ENCODE measurements at places on chromosomes 5 and 9. TPM values are rescaled to one million over a fixed set of nuclear protein-coding genes. Genes with fewer than 3 reads are reported as not detected.

- no peak for DNase-seq
These were observed 2.5 kb upstream of the ZMYND19 start for GRCh38 chr9:137592767-137593166.

The IFNE gene
- not detected for total RNA-seq

DNA sequence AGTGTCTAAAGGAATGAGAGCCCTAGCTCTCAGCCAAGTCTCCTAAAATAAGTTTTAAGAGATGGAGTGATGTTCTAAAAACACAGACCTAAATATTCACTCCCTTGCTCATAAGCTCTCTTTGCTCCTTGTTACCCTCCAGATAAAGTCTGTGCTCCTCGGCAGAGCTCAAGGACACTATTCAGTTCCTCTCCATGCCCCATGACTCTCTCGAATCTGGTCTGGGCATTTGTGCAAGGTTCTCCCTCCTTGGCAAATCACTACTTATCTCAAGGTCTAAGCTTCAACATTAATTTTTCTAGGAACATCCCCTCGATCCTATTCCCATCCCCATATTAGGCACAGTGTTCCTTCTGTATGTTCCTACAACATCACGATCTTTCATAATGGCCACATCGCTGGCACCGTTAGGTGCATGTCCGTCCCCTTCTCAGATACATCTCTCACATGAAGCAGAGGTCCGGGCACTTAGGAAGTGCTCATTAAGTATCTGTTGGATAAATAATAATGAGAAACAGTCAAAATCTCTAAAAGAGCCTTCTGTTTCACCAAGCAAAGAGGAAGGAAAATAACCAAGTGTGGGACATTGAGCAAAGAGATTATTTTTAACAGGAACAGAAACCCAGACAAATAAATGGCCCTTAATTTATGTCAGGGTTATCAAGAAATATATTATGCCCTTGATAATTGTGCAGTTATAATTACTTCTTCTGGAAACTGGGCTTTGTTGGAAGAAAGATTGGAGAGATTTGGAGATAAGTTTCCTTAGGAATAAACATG lies 85.9 kb upstream of the HTR4 start:
- no peak for DNase-seq

The NUTM2G gene
- not detected for total RNA-seq

The ZNF608 gene
- 95.6 TPM for total RNA-seq

The CTXN3 gene
- total RNA-seq, result 1.1 TPM

- no peak for DNase-seq
These were observed 43.9 kb downstream of the SH3RF2 start for GRCh38 chr5:145980259-145980658.

DNA sequence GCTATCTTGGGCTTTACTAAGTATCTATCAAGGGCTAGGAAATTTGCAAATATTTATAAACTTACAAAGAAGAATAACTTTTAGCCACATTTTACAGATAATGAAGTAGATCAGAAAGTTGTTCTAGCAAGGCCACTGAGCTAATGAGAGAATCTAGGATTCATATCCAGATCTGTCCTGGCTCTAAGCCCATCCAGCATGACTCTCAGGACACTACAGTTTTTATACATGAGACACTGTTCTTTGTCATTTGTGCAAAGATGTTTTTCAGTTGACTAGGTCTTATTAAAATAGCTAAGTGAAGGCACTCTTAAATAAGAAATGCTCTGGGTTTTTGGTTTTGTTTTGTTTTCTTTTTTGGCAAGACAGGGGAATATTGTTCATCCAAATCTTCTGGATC lies 273.1 kb downstream of the GABRB2 start:
- DNase-seq, result no peak

The SELENOP gene
- 53.7 TPM for total RNA-seq

GRCh38 chr5:35880156-35880555 lies 23.5 kb downstream of the IL7R start:
- DNase-seq, result no peak

- DNase-seq, result no peak
These were observed 50.7 kb upstream of the UBAC1 start for GRCh38 chr9:136011703-136012496.

GRCh38 chr5:177966839-177967166 lies 29.2 kb downstream of the PROP1 start:
- DNase-seq, result no peak

DNA sequence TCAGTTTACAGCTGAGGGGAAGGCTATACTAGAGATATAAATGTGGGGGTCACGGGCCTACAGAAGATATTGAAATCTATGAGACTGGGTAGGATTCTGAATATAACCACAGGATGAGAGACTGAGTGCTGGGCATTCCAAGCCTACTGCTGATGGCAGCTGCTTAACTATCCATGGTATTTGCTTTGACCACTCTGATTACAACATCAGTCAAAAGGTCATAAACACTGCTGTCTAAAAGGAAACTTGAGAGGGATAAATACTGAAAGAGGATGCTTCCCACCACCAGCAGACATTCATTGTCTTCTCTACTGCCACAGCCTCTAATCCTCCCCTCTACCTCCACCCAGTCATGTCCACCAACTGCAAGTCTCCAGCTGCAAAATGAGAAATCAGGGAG lies 3.8 kb downstream of the ZNF622 start:
- DNase-seq, result no peak

The AGXT2 gene
- total RNA-seq, result not detected

- DNase-seq, result no peak
These were observed 157.7 kb downstream of the FBN2 start for GRCh38 chr5:128380337-128380736.

The FCHO2 gene
- 74.4 TPM for total RNA-seq

GRCh38 chr5:173752653-173753052 lies 135.5 kb upstream of the CPEB4 start:
- no peak for DNase-seq

DNA sequence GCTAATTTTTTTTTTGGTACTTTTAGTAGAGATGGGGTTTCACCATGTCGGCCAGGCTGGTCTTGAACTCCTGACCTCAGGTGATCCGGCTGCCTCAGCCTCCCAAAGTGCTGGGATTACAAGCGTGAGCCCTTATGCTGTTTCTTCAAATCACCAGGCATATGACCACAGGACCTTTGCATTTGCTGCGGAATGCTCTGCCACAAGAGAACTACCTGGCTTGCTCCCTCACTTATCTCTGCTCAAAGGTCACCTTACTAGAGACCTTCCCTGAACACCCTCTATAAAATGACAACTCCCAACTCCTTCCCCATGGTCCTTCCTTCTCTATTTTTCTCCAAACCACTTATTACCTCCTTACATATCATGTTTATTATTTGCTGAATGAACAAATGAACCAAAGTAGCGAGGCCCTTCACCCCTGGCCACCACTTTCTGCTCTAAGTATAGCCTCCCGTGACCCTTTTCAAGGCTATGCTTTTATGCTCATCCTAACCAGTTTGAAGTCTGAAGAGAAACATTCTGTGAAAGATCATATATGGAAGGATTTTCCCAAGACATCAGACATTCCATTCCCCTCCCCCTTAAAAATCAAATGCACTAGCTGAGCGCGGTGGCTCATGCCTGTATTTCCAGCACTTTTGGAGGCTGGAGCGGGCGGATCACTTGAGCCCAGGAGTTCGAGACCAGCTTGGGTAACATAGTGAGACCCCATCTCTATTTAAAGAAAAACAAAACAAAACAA lies 1.3 kb downstream of the ZER1 start:
- no peak for DNase-seq

- DNase-seq, result no peak
These were observed 232.4 kb downstream of the ESM1 start for GRCh38 chr5:54753034-54753433.

The CCL21 gene
- not detected for total RNA-seq

The GGTA1 gene
- total RNA-seq, result 2.3 TPM

DNA sequence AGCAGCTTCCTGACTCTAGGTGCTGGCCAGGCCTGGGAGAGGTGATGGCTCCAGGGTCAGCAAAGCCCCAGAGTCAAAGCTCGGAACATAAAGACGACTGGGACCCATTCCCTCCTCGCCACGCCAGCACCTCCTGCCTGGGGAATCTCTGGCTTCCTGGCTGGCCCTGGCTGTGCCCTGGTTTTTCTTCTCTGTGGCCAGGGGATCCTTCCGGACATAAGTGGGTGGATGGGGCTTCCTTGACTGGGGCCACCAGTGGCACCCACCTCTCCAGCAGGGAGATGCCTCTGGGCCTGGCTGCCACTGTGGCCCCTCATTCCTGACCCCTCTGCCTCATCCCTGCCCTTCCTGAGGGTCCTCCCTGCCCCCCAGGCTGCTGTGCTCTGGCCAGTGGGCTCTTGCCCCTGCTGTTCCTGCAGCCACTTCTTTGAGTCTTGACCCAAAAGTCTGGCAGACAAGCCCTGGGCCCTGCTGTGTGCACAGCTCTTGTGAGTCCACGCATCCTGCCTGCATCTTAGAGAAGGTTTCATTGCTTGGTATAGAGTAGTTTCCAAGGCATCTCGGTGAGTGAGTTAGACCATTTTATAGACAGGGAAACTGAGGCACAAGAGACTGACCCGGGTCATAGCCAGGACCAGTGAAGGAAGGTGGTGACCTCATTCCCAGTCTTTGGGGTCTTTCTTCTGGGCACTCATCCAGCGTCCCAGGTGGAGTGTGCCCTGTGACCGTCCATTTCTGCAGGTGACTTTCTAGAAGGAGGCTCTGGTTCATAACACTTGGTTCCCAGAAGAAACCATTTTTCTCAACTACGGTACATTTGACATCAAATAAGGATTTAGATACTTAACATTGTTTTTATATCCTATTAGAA lies 17.3 kb upstream of the LPCAT1 start:
- DNase-seq, result no peak

DNA sequence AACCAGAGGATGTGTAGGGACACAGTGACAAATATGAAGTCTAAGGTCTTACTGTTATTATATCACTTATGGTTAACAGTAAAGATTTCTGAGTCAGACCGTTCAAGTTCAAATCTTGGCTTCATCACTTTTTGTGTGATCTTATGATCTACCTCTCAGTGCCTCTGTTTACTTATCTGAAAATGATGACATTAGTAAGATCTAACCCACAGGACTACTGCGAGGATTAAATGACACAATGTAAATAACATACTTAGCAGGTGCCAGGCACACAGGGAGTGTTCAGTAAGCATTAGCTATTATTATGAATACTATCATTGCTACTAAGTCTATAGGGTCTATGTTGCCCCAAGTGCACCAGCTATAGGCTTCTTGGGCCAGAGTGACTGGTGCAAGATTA lies 2.0 kb downstream of the IRF1 start:
- DNase-seq, result no peak

DNA sequence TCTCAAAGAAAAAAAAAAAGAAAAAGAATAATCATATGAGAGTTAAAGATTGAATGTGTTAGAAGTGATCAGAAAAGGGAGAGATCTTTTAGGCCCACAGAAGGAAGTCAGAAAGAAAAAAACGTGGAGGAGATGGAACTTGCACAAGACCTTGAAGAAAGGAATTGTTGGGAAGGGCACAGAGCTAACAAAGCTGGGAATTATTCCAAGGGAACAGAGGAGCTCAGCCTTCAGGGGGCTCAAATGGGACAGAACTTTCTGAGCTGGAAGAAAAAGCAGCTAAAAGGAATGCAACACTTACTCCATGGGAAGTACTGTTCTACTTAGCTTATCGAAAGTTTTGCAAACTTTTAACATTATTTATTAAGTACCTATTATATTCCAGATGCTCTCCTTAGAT lies 153.4 kb upstream of the ADRA1B start:
- DNase-seq, result no peak

- DNase-seq, result no peak
These were observed 15.5 kb upstream of the MGAT1 start for GRCh38 chr5:180817893-180818674.

DNA sequence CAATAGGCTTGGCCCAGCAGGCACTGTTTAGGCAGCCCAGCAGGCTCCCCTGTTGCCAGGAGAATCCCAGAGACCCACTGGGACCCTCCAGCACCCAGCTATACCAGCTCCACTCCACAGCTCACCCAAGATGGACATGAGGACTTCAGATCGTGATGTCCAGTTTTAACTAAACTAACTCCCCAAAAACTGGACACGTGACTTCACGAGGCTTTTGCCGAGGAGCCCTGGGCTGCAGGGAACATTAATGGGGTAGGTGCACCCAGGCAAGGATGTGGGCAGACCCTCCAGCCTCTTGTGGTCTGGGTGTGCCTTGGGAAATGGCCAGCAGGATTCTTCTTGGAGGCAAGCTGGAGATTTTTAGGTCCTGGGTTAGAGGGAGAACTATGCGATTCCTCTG lies 8.9 kb upstream of the NKD2 start:
- no peak for DNase-seq

GRCh38 chr5:140038373-140038957 lies 4.6 kb downstream of the NRG2 start:
- no peak for DNase-seq

DNA sequence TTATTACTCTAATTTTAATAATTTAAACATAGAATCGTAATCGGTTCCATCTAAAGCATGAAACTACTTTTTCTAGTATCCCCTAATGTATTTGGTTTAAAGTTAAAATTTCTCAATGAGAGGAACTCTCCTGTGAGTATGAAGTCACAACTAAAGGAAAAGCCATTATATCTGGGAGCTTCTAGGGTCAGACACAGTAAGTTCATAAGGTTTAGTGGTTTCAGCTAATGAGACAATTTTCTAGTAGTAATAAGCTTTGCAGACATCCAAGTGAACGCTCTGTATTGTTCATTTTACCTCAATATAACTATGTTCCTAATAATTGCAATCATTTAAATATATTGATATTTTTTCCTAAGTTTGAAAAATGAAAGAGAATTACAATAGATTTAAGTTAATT lies 364.4 kb upstream of the CDH9 start:
- no peak for DNase-seq

GRCh38 chr5:148457183-148457620 lies 73.4 kb downstream of the FBXO38 start:
- DNase-seq, result no peak
